ENCODE measurements at places on chromosomes 1 and 21.
A peak's percentile ranks its signal among the peaks of the same experiment; 100 is the strongest.

DNA sequence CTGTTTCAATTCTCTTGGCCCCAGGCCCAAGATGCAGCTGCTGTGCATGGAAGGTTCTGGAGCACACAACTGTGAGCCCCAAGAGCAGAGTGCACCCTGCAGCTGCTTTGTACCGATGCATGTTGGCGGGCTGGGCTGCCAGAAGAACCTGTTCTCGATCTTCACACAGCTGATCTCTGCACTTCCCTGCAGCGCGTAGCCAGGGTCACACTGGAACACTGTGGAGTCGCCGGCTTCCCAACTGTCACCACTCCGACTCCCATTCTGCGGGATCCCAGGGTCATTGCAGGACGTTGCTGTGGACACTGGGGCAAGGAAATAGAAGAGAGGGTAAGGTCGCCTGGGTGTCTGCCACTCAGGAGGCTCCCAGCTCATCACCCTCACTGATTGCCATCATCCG lies 185.4 kb downstream of the ZSCAN20 start:
- DNase-seq = no peak

GRCh38 chr1:214632091-214632490 lies 29.1 kb downstream of the CENPF start:
- DNase-seq = no peak

- DNase-seq = no peak
Measured at GRCh38 chr1:225406976-225407725, 20.7 kb downstream of the LBR start.

- peak; percentile 15 for DNase-seq
Measured at GRCh38 chr1:202289009-202289408, 52.7 kb downstream of the UBE2T start.

DNA sequence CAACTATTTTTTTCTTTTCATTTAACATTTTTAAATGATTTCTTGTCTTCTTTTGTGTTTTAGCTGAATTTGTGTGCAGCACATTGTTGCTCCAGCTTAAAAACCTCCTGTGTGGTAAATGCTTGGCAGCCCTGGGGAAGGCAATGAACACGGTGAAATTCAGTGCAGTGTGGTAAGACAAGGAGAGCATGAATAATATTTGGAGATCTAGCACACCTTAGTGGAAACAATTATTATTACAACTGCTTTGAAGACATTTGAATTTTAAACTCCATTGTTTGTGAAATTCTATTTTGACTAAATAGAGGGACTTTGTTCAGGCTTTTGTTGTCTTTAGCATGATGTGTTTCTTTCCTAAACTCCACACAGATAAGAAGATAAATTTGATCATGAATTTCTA lies 242.6 kb upstream of the CXADR start:
- no peak for DNase-seq

DNA sequence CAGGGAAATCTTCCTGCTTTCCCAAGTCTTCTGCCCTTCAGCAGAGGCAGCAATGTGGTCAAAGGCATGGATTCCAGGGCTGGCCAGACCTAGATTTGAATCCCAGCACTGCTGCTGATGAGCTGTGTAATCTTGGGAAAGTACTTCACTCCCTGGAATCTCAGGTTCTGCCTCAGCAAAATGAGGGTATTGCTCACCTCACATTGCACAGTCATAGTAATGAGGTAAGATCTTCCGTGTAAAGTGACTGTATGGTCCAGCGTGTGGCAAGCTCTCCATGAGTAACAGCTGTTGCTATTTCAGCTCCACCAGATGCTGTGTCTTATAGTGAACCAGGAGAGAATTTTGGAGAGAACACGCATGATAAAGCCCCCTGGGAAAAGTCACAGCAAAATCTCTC lies 56.1 kb upstream of the F3 start:
- DNase-seq = peak; percentile 47

DNA sequence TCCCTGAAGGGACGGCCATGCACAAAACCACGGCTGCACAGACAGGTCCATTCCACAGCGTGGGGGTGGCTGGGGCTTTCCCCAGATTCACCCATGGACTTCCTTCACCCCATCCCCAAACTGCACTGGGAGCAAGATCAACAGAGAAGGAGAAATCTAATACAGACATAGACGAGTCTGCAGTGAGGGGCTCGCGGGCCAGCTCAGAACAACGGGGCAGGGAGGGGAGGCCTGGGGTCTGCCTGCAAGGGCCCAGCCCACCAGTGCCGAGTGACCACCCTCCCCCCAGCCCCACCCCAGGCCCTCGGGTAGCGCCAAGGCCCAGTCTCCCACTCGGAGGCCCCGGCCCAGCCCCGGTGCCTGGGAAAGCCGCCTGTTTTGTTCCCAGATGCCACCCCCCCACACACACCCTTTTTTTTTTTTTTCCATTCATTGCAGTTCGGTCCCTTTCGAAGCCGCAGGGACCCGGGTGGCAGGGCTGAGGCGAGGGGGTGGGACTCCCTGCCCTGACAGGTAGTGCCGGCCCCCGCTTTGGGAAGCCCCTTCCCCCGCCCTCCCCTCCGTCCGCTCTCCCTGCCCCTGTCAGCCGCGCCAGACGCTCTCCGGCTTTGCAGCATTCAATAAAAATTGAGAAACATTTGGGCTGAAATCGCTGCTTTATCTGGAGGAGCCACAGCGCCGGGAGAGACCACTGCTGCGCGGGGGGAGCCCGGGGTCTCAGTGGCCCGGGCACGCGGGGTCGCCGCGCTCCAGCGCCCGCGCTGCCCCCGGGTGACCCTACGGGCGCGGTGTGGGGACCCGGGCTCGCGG lies 543 bp upstream of the EPHB2 start:
- DNase-seq = peak; percentile 49
